CD4-positive, alpha-beta T cell treated with Interleukin-15 for 4 hours (primary cell): ENCODE measurements at places on chromosomes 4 and X.

DNA sequence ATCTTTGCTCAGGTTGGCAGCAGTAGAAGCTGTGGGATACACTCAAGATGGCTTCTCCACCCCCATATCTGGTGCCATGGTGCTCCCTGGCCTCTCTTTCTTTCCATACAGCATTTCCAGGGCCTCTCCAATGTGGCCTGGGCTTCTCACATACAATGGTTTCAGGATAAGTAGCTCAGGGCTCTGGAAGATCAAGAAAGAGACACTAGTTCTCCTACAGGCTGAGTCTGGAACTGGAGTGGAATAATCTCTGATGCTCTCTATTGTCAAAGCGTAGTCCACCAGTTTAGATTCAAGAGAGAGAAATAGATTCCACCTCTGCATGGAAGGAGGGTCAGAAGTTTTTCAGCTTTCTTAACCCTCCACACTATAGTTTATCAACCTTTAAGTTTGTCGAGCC lies 138.2 kb upstream of the AADAT start:
- DNase-seq, result no peak

DNA sequence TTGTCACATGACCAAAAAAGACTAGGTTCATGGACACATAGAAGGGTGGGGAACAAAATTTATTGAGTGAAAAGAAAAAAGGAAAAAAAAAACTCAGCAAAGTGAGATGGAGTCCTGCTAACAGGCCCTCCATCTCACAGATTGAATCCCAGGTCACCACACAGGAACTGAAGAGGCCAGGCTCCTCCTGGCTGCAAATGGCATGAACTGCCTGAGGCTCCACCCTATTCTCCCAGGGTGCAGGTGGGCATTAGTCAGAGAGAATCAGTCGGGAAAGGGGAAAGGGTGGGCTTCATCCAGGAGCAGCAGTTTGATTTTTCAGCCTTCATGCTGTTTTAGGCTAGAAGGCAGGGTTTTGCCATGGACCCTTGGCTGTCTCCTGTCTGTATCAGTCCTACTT lies 128.5 kb upstream of the GRID2 start:
- DNase-seq, result no peak

DNA sequence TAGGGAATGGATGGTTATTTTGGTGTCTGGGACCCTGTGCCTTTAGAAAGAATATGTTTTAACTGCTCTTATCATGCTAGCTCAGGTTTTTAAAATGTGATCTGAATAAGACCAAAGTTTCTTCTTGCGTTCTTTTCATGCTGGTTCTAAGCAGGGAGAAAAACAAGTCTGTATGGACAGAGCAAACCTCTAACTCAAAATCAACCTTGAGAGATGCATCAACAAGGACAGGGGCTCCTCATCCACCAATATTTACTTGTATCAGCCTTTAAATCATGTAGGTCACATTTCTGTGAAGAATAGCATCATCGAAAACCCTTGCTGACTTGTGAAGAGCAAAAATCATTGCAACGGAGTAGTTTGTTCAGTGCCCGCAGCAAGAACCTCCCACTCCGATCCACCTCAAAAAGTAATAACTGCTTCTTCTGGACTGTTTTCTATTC lies 1.2 kb downstream of the ATP10D start:
- DNase-seq, result no peak

GRCh38 chr4:158050942-158051341 lies 121.9 kb downstream of the GASK1B start:
- DNase-seq, result no peak

- DNase-seq, result no peak
Observed at GRCh38 chr4:186285147-186285546, 19.2 kb downstream of the F11 start.
